ENCODE measurements at places on chromosomes 3 and 15.

DNA sequence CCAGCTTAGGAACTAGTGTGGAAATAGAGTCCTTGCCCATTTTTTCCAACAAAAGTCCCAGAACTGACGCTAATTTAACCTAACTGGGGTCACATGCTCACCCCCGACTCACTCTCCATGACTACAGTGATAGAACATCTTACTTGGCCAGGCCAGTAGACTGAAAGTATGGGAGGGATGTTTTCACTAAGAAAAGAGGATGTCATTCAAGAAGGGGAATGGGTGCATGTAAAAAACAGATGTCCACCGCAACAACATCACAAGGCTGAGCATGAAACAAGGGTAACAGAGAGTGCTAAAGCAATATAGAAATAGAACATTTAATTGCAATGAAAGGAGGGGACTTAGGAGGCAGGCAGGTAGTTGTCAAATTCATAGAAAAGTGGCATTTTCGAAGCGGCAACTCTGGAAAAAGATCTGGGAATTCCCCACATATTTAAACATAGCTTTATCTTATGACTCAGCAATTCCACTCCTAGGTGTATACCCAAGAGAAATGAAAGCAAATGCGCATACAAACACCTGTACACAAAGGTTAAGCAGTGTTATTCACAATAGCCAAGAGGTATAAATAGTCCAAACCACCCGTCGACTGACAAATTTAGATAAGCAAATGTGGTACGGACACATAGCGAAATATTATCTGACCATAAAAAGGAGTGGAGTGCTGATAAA, 41.1 kb upstream of the UBE2E2 start:
- no peak for DNase-seq

- DNase-seq, result no peak
Observed at GRCh38 chr3:184235381-184236032, 6.1 kb downstream of the VWA5B2 start.

GRCh38 chr3:162760789-162761188, 1264.2 kb downstream of the OTOL1 start:
- no peak for DNase-seq

GRCh38 chr3:156615592-156616173, 58.7 kb upstream of the TIPARP start:
- no peak for DNase-seq

- DNase-seq, result no peak
Observed at GRCh38 chr15:31387092-31387478, 60.5 kb downstream of the KLF13 start.

DNA sequence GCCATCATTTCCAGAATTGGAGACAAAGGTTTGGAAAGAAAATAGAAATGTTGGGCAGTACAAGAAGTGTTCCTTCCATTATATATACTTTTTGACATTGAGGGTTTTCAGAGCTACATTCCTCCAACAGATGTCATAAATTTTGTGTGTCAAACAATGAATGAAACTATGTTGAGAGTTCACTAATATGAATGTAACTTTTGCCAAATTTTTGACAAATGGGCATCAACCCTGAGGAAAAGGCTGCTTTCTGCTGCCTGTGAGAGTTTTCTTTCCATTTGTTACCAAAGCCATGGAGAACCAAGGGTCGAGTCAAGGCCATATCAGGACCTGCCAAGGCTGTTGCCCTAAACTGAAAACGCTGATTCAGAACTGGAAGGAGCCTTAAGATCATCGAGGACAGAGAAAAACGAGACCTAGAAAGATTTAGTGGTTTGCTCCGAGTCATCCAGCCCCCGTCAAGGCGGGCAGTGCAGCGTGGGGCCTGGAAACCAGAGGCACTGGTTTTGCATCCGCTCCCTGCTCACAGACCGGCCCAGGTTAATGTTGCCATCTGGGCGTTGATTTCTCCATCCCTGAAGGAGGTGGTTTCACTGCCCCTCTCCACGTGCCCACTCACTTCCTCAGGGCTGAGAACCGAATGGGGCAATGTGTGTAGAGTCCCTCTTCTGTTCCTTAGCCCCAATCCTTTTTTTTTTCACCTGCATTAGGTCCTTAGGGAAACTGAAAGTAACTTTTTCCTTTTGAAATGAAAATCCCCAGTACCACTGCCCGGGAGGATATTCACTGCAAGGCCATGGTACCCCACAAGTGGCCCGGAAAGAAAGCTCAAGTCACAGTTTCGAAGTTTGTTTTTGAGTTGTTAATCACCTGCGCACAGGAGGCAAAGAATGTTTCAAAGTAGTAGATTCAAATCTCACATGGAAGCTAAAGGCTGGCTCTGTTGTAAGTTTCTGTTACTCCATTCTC, 32.8 kb downstream of the TPM1 start:
- DNase-seq, result no peak

DNA sequence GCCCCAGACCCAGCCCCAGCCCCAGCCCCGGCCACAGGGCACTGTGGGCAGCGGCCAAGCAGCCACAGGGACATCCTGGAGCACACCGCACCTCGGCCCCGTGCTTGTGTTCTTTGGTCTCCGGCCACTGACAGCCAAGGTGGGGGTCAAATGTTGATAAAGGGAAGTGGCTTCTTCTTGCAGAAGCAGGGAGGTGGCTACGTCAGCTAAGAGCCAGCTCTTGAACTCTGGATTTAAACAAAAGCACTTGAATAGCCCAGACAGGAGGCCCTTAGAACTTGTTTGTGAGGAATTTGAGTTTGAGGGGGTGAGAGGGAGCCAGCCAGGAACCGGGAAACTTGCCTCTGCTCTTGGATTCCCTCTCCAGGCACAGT, 135.8 kb upstream of the ABHD17C start:
- DNase-seq, result no peak

DNA sequence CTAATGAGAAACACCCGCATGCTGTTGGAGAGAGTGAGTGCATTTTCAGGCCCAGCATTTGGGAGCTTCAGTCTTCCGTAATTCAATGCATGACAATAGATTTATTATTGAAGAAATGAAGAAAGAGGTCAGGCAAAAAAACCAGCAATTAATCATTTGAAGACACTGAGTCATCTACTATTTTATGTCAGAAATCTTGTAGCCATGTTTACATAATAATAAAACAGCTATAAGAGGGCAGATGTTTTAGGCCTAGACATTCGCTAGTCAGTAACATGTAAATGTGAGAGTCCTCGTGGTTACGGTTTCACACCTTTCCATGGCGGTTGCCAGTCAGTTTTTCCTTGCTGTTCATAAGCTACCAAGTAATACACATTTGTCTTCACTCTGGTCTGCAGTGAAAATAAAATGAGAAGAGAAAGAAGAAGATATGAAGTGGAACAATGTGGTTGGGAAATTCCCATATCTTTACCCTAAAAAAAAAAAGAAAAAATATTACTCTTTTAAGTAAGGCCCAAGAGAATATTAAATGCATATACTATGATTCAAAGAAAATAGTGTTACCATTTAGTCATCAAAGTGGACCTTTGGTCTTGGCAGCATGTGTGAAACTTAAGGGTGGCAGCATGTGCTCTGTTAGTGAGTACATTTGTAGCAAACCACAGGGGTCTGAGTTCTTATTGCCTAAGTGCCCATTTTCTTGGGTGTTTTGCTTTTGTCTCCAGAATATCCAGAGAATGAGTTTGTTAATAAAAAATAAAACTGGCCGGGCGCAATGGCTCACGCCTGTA, 140.5 kb upstream of the TBL1XR1 start:
- no peak for DNase-seq

DNA sequence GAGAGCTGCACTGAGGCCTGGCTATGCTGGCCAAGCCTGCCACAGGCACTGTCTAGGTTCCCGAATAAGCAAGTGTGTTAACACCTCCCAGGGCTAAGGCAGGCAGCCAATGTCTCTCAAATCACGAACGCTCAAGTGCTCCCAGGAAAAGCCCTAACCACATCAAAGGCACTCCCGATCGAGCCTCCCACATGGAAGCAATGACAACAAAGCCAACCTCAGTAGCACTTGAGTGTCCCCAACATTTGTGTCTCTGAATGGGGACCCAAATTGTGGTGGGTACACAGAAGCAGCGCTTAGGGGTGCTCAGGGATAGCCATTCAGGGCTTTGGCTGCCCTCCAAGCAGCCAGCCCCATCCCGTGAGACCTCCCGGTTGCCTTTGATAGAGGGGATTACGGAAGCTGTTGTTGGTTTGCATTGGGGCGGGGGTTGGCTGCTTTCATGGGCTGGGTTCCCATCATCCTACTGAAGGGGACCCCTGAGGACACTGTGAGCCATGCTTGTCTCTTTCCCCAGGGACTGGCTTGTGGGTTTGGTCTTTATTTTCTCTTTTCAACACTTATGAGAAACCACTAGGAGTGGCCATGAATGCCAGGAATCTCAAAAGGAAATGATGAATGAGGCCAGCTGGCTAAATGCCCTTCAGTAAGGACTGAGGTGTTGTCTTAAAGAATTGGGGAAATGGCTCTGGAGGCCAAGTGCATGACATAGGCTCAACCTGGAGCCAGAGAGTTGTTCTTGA, 234.1 kb upstream of the FEZF2 start:
- DNase-seq, result no peak

GRCh38 chr3:184050217-184050847, 2.5 kb upstream of the HTR3C start:
- no peak for DNase-seq

DNA sequence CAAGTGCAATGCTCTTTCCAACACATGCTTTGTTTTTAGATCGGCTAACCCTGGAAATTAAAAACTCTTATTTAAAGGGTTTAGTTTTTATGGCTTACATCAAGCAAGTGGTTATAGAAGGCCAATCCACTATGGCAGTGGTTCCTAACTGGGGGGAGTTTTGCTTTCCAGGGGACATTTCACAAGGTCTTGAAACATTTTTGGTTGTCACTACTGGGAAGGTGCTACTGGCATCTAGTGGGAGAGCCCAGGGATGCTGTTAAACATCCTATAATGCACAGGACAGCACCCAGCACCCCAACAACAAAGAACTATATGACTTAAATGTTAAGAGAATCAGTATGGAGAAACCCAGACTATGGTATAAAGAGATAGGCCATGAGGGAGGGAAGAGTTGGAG, 439.0 kb downstream of the NTRK3 start:
- no peak for DNase-seq

GRCh38 chr3:52132041-52132440, 22.2 kb downstream of the POC1A start:
- DNase-seq, result no peak

All from activated effector memory CD4-positive, alpha-beta T cell treated with Interleukin-2 at 50 U/mL for 16 hours (primary cell).